Psoas muscle (tissue), 8 donors: ENCODE measurements at places on chromosomes 2 and 18. TPM values are rescaled to one million over a fixed set of nuclear protein-coding genes. Genes with fewer than 3 reads are reported as not detected.

The SETBP1 gene
- 4.8 TPM for polyA plus RNA-seq

The PIKFYVE gene
- polyA plus RNA-seq = 2.8 TPM

The USP40 gene
- polyA plus RNA-seq = 9.3 TPM

The TUBA3E gene
- 0.04 TPM for polyA plus RNA-seq

The KCNIP3 gene
- polyA plus RNA-seq = 1.8 TPM

The PXDN gene
- polyA plus RNA-seq = 4.1 TPM

The HOXD12 gene
- not detected for polyA plus RNA-seq

The RAB17 gene
- polyA plus RNA-seq = 1.3 TPM

The TMEM37 gene
- 0.60 TPM for polyA plus RNA-seq

The PLGLB2 gene
- 0.12 TPM for polyA plus RNA-seq

The ARHGAP28 gene
- polyA plus RNA-seq = 3.0 TPM

The BARD1 gene
- 1.3 TPM for polyA plus RNA-seq

The SP110 gene
- polyA plus RNA-seq = 4.2 TPM

The LINC00305 gene
- not detected for polyA plus RNA-seq

The CCDC148 gene
- polyA plus RNA-seq = not detected
